ENCODE measurements at places on chromosomes 7 and 10.

GRCh38 chr7:48114115-48114514 lies 25.1 kb downstream of the UPP1 start:
- DNase-seq = no peak

- no peak for DNase-seq
Measured at GRCh38 chr7:44962483-44963251, 16.1 kb downstream of the MYO1G start.

DNA sequence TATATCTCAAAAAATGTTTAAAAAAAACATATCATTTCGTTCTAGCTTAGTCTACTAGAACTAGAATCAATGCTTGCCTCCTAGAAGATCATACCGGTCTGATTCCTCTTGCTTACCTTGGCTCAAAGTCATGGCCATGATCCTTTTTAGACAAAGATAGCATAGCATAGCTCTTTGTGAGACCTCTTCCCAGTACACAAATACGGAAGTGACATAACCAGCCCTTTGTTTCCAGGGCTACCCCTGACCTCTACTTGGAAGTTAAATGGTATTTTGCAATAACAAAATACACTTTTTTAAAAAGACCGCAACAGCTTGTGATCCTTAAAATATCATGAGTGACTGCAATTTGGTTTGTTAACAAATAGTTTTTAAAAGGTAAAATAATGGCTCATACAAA lies 130.7 kb upstream of the NOBOX start:
- no peak for DNase-seq

GRCh38 chr7:65448816-65449504 lies 75.3 kb downstream of the ZNF92 start:
- no peak for DNase-seq

GRCh38 chr10:125076891-125077541 lies 83.3 kb downstream of the CTBP2 start:
- DNase-seq = no peak

DNA sequence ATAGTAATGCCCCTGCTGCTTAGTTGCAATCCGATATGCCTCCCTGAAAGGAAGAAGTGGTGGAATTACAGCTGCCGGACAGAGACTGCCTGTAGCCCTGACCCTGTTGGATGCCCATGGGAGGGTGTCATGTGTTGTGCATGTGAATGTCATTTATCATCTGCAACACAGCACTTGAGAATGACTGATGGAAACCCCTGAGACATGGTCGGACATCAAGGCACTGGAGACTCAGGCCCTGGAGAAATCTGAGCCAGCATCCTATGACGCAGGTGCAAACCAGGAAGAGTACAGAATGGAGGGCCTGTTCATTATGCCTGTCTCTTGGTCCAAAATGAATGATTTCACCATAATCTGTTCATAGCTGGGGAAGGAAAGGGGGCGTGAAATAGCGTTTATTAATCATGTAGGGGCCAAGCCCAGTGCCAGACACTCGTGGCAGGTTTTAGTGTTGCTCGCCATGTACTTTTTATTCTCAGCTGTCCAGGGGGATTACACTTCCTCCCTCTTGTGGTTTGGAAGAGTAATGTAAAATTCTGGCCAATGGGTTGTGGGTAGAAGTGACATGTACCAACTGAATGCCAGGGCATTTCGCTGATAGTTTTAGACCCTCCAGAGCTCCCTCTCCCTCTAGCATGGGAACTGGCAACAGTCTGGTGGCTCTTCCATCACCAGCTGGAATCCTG lies 23.0 kb upstream of the LEP start:
- DNase-seq = no peak

GRCh38 chr7:78510580-78511188 lies 712.1 kb downstream of the PHTF2 start:
- peak; percentile 28 for DNase-seq

DNA sequence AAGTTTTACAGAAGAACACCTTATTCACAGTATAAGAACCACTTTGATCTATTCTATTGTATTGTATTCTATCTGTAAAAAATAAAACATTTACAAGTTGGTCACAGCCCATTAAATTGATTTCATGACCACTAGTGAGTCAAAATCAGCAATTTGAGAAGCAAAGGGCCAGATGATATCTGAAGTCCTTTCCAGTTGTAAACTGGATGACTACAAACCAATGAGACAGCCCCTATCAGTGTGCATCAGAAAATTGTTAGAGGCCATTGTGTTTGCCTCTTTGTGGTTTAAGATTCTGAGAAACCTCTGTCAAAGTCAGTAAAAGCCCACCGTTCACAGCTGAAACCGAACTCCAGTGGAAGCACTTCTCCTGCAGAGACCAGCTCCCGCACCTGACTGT lies 54.8 kb downstream of the TBXAS1 start:
- no peak for DNase-seq

GRCh38 chr10:83769281-83769820 lies 370.0 kb upstream of the GHITM start:
- DNase-seq = no peak

DNA sequence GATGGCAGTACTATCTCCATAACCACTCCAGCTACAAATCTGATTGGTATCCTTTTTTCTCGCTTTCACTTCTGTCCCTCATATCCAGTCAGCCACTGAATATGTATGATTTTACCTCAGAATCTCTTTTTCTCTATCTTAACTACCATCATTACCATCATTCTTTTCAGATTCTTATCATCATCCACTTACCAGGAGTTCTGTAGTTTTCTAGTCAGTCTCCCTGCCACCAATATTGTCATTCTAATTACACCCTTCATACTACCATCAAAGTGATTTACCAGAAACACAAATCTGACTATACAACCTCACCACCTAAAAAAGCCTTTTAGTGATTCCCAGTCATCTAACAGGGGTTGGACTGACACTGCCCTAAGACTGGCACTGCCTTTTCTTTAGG lies 64.9 kb upstream of the TMEM140 start:
- DNase-seq = no peak

GRCh38 chr10:15737656-15738055 lies 17.9 kb upstream of the ITGA8 start:
- DNase-seq = no peak

DNA sequence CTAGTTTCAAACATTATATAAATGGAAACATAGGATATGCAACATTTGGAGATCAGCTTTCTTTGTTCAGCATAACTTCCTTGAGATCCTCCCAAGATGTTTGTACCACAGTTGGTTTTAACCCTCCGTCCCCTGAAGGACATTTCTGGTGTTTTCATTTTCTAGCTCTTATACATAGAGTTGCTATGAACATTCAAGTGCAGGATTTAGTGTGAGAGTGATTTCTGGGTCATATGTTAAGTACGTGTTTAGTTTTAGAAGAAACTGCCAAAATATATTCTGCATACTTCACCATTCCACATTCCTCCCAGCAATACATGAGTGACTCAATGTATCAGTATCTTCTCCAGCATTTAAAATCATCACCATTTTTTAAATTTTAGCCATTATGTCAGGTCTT lies 588.7 kb upstream of the PFKP start:
- DNase-seq = no peak

DNA sequence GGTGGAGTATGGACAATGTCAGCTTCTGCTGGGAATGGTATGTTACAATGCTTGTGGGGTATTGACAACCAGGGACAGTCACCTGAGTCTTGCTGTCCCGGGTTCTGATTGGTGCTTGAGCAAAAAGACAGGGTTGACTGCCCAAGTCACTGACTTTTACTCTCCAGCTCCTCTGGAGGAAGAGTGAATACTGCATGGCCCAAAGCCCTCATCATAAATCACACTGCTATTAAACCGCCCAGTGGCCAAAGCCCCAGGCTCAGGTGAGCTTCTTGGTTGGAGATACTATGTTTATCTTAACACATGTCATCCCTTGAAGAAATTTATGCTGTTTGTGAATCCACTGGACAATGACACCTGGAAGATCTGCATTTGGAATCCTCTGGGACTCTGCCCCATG lies 90.0 kb upstream of the IGFBP3 start:
- no peak for DNase-seq

- DNase-seq = no peak
Measured at GRCh38 chr10:4504550-4504949, 321.5 kb upstream of the AKR1E2 start.

- DNase-seq = no peak
Measured at GRCh38 chr10:118732245-118733165, 22.3 kb downstream of the CACUL1 start.

- DNase-seq = no peak
Measured at GRCh38 chr10:116848944-116849247, 403 bp upstream of the ENO4 start.

GRCh38 chr10:126716366-126716765 lies 45.9 kb upstream of the C10orf90 start:
- no peak for DNase-seq

DNA sequence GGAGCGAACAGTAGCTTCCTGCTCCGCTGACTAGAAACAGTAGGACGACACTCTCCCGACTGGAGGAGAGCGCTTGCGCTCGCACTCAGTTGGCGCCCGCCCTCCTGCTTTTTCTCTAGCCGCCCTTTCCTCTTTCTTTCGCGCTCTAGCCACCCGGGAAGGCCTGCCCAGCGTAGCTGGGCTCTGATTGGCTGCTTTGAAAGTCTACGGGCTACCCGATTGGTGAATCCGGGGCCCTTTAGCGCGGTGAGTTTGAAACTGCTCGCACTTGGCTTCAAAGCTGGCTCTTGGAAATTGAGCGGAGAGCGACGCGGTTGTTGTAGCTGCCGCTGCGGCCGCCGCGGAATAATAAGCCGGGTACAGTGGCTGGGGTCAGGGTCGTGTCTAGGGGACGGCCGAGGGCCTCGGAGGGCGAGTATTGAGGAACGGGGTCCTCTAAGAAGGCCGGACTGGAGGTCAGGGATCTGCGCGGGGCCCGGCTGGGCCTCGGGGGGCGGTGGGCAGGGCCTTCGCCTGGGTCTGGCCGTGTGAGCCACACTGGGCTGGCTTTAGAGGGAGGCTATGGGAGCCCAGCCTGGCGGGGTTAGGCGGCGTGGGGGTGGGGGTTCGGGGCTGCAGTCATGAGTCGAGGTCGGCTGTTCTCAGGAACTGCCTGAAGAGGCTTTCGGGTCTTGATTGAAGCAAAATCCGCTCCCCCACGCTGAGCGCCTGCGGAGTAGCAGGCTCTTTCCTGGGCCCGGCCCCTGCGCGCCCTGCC lies at the start of gene CDK1:
Gene CDK1, plus strand, starts transcription at position 265 of the 757 bp plus-strand sequence. CDS start 1,688 bp downstream, outside the sequence.
- peak; percentile 96 for DNase-seq

DNA sequence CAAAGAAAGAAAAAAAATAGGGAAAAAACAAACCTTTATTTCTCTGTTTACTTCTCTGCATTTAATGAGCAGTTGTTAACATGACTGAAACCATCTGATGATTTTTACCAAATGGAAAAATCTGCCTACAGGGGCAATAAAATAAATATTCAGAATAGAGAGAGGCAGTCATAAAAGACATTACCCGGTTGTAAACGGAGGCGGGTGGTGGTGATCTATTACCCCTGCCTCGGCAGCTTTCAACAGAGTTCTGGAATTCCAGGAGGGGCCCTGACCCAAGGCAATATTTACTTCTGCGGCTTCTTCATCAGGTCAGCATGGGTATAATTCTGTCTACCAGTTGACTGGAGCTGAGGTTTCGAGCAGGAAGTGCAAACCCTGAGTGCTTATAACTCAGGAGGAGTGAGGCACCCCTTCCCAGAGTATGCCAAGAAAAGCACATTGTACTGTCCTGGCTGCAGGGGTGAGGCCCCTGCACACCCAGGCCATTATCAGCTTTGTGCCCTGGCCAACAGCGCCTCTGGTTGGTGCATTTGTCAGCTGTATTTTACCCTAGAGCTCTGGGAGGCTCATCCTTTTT lies 8.2 kb upstream of the CXCL12 start:
- DNase-seq = no peak

DNA sequence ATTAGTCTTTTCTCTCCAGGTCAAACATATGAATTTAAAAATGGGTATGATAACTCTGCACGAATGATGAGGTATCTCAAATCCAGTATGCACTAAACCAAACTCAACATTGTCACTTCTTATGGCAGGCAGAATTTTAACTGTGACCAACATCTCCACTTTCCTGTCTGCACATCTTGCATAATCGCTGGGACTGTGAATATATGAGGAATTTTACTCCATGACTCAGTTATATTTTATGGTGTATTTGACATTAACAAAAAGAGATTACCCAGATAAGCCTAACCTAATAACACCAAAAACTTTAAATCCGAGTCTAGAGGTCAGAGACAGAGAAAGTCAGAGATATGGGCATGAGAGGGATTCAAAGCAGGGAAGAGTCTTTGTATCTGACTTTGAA lies 454.5 kb upstream of the SEMA3D start:
- DNase-seq = no peak

GRCh38 chr7:901388-902154 lies 25.2 kb downstream of the GET4 start:
- DNase-seq = no peak

GRCh38 chr10:110860576-110861241 lies 11.0 kb upstream of the PDCD4 start:
- no peak for DNase-seq

DNA sequence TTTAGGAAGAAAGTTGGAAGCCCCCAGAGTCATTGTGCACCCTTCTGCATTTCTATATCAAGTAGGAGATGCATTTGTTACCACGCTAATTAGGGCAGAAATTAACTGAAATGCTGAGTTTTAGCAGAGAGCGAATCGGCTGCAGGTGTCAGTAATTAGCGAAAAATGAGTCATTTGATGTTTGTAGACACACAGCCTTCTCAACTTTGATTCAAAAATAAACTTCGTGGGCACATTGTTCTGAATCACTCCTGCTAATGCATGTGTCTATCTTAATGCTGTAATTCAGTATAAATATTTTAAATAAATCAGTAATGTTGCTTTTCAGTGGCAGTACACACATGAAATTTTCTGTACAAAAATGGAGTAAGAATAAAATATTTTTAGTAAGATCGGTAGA lies 109.5 kb upstream of the CARD11 start:
- no peak for DNase-seq

DNA sequence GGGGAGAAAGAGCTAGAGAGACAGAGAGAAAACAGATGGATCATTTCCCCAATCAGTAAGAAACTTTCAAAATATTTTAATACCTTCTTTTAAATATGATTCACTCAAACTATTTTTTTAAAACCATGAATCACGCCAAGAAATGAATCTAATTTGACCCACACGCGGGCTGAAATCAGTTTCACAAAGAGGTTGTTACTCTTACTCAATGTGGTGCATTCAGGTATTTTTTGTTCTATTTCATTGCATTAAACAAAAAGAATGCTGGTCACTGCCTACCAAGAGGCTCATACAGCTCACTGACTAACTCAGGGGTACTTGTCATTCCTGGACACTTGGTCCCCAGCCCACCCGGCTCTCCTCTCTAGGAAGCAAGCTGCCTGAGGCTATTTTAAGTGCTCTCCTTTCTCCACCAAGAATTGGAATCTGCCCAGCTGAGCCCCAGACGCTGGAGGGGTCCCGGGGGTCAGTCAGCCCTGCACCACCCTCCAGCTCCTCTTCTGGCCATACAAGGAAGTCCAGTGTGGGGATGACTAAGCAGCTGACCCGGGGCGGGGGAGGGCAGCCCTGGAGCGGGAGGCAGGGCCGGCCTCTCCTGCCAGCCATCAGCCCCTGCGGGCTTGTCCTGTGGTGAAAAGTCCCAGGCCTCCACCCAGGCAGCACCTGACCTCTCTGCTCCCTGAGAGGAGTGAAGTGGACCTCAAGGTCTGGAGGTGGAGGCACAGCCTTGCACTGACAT lies 21.7 kb upstream of the PFKP start:
- no peak for DNase-seq

- no peak for DNase-seq
Measured at GRCh38 chr7:94350734-94351133, 44.0 kb upstream of the COL1A2 start.

Data from Panc1 (cell line).